Hematopoietic multipotent progenitor cell treated with erythropoietin and hydrocortisone succinate and interleukin-3 and kit ligand, for 6 days (in vitro differentiated cells): ENCODE measurements at places on chromosomes 13 and 19.
A peak's percentile ranks its signal among the peaks of the same experiment; 100 is the strongest.

DNA sequence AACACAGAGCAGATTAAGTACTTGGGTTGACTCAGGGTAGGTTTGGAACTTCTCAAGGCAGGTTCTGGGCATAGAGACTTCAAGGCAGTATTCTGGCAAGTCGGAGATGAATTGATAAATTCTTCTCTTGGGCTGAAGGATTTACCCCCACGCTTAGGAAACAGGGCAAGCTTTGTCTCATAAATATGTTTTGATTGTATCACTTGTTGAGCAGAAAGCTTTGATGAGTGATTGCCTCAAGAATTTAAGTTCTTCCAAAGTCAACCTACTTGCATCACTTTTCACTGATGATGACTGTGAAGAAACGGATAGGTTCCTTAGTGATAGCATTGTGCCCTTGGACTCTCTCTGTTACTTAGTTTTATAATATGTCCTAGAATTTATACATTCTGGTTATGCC, 258.6 kb upstream of the DACH1 start:
- DNase-seq = no peak

GRCh38 chr19:46896076-46896794, 35.4 kb downstream of the ARHGAP35 start:
- no peak for DNase-seq

DNA sequence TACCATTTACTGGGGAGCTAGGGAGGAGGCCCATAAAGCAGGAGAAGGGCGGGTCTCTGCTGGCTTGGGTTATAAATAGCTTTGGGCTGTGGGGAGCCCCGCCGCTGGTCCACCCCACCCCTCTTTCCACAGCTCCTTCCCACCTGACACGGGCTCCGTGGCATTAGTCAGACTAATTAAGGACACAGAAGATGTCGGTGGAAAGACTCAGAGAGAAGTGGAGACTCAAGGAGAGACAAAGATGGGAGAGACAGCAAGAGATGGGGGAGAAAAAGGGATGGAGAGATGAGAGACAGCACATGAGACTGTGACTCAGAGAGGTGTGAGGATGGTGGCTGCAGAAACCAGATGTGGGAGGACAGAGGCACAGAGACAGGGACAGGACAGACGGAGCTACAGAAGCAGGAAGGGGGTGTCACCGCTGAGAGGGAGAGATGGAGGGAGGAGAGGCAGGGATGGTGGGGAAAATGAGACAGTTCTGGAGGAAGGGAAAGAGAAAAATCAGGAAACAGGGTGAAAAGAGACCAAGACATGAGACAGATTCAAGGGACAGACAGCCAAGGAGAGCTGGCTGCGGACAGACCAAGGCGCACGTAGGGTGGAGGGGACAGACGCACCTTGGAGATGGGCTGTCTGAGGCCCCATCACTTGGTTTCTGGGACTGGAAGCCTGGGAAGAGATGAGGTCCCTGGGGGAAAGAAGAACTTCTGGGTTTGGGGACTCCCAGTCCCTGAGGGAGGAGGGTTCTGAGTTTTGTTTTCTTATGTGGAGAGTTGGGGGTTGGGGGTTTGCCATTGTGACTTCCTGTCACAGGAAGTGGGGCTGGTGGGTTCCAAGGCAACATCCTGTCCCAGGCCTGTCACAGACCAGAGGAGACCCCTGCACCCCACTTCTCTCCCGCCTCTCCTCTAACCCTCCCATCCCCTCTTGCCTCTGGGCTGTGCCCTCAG, 4.1 kb downstream of the ARHGEF1 start:
- peak; percentile 50 for DNase-seq

- no peak for DNase-seq
These were observed 193.5 kb downstream of the ZNF536 start for GRCh38 chr19:30565636-30566035.

- DNase-seq = peak; percentile 82
These were observed 4.5 kb upstream of the B3GNT8 start for GRCh38 chr19:41431426-41432386.

DNA sequence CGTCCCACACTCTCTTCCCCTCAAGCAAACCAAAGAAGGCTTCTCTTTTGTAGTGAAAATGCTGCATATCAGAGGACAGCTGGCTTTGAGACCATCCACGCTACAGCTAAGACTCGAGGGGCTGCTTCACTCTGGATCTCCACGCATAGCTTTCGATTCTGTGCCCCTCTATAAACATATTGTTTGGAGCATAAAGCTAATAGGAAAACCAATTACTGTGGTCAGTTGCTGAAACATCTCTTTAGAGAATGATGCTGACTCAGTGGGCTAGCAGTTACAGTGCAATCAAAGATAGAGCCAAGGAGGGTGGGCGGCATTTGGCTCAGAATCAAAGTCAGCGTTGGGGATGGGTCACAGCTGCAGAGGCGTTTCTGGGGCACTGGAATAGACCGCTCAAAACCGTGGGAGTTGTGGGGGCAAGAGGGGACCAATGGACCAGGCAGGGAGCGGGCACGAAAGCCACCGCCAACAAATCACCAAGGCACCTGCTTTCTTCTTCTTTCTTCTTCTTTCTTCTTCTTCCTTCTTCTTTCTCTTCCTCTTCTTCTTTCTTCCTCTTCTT, 76.7 kb downstream of the RASL11A start:
- DNase-seq = no peak

- no peak for DNase-seq
These were observed 64.8 kb downstream of the UNC13A start for GRCh38 chr19:17623224-17623935.

GRCh38 chr13:100240109-100240779, 151.4 kb downstream of the PCCA start:
- no peak for DNase-seq

DNA sequence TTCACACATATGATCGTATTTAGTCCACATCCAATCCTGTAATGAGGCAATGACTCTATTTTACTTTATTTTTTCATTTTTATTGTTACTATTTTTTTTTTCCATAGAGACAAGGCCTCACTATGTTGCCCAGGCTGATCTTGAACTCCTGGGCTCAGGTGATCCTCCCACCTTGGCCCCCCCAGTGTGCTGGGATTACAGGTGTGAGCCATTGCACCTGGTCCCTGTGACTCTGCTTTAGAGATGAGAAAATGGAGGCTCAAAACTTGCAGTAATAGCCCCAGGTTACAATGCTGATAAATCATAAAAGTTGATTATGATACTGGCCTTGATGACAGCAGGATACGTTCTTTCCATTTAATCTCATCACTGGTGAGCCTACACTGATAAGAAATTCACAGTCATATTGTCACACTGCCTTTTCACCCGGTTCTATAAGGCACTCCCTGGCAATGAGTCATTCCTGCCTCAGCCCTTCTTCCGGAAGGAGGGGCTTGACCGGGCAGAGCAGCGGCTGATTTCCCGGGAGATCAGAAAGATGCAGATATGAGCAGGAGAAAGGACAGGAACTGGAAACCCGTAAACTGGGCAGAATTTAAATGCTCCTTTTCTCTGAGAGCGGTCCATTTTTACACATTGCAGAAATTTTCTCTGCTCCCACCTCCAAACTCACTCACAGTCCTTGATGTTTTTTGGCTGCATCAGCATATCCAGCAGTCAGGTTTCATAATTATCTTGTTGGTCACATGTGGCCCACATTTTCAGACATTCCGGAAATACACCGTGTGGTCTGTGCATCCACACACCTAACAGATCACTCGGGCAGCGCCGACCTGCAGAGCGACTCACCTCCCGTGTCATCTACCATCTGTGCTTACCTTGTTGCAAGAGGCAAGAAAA, 616.4 kb downstream of the EFNB2 start:
- no peak for DNase-seq

DNA sequence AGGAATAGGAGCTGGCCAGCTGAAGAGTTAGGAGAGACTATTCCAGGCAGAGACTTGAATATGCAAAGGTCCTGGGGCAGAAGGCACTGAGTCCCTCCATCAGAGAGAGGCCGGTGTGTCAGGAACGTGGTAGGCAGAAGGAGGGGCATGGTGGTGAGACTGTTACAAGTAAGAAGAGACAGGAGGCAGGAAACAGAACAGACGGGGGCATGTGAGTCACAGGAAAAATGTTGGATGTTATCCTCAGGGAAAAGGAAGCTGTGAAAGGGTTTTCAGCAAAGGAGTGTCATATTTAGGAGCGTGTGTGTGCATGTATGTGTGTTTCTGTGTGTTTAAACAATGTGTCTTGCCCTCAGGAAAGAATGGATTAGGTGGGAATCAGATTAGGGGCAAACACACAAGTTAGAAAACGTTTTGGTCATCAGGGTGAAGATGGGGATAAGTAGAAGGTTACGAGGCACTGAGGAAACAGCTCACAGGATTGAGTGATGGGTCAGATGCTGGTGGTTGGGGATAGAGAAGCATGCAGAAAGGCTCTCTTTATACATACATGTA, 1.1 kb downstream of the EDDM13 start:
- DNase-seq = no peak

- no peak for DNase-seq
These were observed 1.9 kb downstream of the CDC42EP5 start for GRCh38 chr19:54470991-54471782.
